ENCODE measurements at places on chromosomes 11 and 22.
A peak's percentile ranks its signal among the peaks of the same experiment; 100 is the strongest.

DNA sequence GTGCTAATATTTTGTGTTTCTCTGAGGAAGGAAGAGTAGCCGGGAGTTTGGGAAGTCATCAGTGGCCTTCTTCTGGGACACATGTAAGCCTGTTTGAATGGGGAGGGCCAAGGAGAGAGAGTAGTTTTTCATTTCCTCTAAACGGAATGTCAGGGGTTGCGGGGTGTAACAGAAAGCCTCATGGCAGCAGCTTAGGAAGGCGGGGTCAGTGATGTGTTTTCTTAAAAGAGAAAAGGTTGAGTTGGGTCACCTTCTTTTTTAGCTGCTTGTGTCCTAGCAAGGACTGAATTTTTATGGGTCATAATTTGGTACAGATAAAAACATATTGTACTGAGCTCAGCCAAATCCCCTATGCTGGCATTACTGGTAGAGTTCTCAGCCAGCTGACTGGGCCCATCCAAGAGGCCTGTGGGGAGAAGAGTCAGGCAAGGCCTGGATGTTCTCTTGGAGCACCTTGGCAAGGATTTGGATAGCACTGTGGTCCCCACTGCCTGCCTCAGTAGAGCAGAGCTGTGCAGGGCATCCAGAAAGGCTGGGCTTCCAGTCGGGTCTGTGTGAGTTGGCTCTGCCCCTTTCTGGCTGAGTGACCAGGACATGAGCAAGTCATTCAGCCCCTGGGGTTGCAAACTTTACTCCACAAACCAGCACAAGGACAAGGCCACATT lies 29.4 kb upstream of the NAV2 start:
- H3K4me1 ChIP-seq = no peaks in the 10 kb centered on the region
- H3K36me3 ChIP-seq = no peaks in the 10 kb centered on the region
- DNase-seq = no peak
- no peak overlapping the region for H3K27ac ChIP-seq
- peaks cover 17% of the 10 kb centered on the region for H3K27me3 ChIP-seq

- no peak overlapping the region for H3K27ac ChIP-seq
- H3K4me3 ChIP-seq = no peak overlapping the region
- H3K27me3 ChIP-seq = no peaks in the 10 kb centered on the region
- H3K4me1 ChIP-seq = no peaks in the 10 kb centered on the region
- H3K36me3 ChIP-seq = no peaks in the 10 kb centered on the region
- DNase-seq = peak; percentile 22
Observed at GRCh38 chr22:34111210-34111824, 191.0 kb upstream of the LARGE1 start.

DNA sequence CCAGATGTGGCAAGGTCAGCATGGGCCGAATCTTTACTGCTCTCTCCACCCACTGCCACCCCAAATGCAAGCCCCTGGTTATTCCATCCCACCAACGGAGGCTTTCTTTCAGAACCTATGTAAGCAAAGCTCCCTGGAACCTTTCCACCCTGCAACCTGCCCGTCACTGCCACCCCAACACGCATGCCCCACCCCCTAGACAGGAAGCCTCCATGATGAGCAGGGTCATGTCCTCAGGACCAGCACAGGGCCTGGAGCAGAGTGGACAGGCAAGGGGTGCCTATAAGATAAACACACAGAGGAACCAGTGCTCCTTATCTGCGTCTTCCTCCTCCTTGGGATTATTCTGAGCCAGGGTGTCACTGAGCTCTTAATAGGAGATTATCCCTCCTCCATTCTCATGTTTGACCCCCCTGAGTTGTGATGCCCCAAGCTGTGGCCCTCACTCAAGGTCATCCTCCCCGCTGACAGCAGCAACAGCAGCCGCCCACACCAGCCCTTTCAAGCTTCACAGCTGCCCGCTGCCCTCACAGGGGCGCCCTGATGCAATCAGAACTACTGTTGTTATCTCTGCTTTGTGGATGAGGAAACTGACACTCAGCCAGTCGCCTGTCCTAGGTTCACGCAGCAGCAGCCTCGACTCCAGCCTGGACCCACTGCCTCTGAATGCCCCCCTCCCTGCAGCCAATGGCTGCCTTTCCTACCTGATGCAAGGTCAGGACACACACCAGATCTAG lies 647.3 kb downstream of the TBC1D22A start:
- no peaks in the 10 kb centered on the region for H3K36me3 ChIP-seq
- no peak overlapping the region for H3K4me3 ChIP-seq
- no peak overlapping the region for H3K27ac ChIP-seq
- DNase-seq = no peak
- H3K27me3 ChIP-seq = peaks cover 4% of the 10 kb centered on the region

- DNase-seq = no peak
- no peaks in the 10 kb centered on the region for H3K4me1 ChIP-seq
- no peaks in the 10 kb centered on the region for H3K36me3 ChIP-seq
- no peak overlapping the region for H3K27ac ChIP-seq
- peaks cover 47% of the 10 kb centered on the region for H3K27me3 ChIP-seq
Observed at GRCh38 chr11:69438286-69438920, 43.1 kb upstream of the LINC01488 start.

DNA sequence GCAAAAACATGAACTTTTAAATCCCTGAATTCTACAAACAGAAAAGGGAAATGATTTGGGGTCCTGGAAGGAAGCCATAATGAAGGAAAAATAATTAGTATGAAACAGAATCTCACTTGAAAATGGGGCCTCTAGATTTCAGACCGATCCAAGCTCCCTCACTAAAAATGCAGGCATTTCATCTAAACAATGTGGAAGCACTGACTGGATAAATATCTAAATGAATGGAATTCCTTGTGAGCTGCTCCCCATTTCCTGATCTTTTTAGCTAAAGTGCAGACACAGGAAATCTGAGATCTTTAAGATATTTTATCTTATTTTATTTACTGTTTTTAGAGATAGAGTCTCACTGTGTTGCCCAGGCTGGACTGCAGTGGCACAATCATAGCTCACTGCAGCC lies 1255.8 kb downstream of the LRRC4C start:
- no peaks in the 10 kb centered on the region for H3K36me3 ChIP-seq
- no peaks in the 10 kb centered on the region for H3K4me1 ChIP-seq
- no peak overlapping the region for H3K4me3 ChIP-seq

GRCh38 chr11:35012467-35013191 lies 96.2 kb downstream of the PDHX start:
- peaks cover 26% of the 10 kb centered on the region for H3K27me3 ChIP-seq
- peak overlapping the region; percentile 75 for H3K27ac ChIP-seq
- DNase-seq = peak; percentile 45
- no peak overlapping the region for H3K4me3 ChIP-seq
- H3K36me3 ChIP-seq = peaks cover 2% of the 10 kb centered on the region

DNA sequence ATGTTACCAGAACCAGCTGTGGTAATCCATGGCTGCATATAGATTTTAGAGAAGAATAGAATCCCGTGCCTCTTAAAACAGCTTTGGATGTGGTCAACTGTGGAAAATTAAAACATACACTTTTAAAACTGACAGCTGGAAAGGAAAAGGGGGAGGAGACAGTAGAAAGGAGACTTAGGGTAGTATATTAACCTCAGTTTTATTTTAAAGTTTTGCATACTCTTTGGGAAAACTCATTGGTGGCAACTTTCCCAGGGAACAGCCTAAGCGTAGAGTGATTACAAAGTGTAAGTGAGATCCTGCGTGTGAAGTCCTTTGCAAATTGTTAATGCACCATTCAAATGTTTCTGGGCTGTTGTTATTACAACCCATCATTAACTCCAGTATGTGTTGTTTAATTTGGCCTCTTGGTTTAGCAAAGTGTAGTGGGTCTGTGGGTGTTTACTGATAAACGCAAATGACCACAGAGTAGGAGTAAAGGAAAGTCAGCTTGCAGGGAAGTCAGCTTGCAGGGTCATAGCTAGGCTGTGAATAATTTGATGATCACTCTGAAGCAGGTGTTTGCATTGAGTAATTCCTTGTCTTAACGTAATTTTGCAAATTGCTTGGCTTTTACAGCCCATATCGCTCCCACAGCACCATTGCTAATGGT lies 88.0 kb upstream of the DBX1 start:
- H3K27me3 ChIP-seq = no peaks in the 10 kb centered on the region
- H3K4me3 ChIP-seq = no peak overlapping the region
- DNase-seq = no peak
- no peaks in the 10 kb centered on the region for H3K4me1 ChIP-seq

DNA sequence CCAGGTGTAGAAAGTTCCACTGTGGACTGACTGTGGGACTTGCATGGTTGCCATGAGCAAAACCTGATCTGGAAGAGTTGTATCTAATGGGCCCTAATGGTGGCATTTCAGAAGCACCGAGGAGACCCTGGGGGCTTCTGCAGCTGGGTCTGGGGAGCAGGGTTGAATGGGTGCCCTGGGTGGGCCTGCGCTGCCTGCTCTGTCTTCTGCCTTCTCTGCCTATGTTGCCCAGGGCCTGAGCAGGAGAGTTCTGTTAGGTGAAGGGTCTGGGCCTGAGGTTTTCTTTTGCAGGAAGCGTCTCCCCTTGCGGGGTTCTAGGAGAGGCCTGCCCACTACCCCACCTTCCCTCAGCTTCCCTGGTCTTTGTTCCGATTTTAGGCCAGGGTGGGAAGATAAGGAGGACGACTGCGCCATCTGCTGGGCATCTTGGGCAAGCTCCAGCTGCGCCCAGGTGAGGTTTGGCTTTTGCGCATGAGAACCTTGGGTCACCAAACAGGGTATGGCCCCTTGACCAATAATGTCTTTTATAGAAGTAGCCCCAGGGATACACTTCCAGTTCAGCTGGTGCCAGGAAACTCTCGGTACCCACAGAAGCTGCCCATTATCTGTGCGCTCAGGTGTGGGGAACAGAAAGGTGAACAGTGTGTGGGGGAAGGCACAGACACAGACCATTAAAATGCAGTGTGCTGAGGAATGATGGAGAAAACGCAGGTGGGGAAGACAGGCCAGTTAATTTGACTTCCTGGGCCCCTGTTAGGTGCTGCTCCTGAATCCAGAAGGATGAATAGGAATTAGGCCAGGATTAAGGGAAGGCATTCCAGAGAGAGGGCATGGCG lies 23.2 kb downstream of the COMMD9 start:
- H3K27me3 ChIP-seq = peaks cover 25% of the 10 kb centered on the region
- no peak overlapping the region for H3K27ac ChIP-seq
- H3K4me1 ChIP-seq = no peaks in the 10 kb centered on the region
- H3K36me3 ChIP-seq = no peaks in the 10 kb centered on the region

DNA sequence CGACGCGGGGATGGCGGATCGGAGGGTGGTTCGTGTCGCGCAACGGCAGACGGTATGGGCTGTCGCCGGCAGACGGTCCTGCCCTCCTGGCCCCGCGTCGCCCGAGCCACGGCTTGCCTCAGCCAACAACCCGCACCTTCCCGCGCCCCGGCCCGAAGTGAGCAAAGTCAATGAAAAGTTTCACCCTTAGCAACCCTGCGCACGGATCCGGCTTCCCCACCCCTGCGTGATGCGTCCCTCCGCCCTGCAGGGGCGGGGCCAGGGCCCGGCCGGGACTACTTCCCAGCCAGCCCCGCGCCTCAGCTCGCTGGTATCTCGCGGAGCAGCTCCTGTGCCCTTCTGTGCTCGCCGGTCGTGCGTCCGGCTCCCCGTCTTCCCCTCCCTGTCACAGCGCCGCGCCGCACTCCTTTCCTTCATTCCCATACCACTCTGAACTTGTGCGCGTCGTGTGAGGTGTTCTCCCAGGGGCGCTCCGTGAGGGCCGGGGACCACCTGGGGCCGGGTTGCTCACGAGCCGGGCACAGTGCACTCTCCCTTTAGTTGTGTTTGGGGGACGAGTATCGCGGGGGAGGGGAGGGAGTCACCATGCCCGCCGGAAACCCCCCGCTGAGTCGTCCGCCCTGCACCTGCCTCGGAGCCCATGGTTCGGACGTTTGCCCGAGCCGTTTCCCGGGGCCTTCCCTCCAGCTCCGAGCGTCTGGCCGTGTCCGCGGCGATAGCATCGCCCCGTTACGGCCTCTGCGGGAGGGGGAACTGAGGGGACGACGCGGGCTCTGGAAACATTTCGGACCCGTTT lies at the start of gene TOB2:
Gene TOB2, minus strand, starts transcription at position 163 of the 796 bp plus-strand sequence. CDS start 9,456 bp downstream, outside the sequence.
- peak within 1 kb of the TSS; percentile 94 for H3K27ac ChIP-seq
- DNase-seq = peak; percentile 94
- H3K27me3 ChIP-seq = no peaks in the 10 kb centered on the region
- peaks cover 15% of the 10 kb centered on the region for H3K36me3 ChIP-seq
- H3K4me1 ChIP-seq = peaks cover 26% of the 10 kb centered on the region
- peak within 1 kb of the TSS; percentile 82 for H3K4me3 ChIP-seq

GRCh38 chr11:117627259-117627658 lies 169.8 kb downstream of the DSCAML1 start:
- peaks cover 17% of the 10 kb centered on the region for H3K27me3 ChIP-seq
- no peak for DNase-seq
- no peaks in the 10 kb centered on the region for H3K36me3 ChIP-seq
- no peak overlapping the region for H3K4me3 ChIP-seq
- no peaks in the 10 kb centered on the region for H3K4me1 ChIP-seq

GRCh38 chr22:44850946-44851345 lies 98.6 kb downstream of the ARHGAP8 start:
- H3K4me3 ChIP-seq = no peak overlapping the region
- H3K27ac ChIP-seq = no peak overlapping the region
- no peak for DNase-seq
- H3K36me3 ChIP-seq = no peaks in the 10 kb centered on the region
- H3K4me1 ChIP-seq = no peaks in the 10 kb centered on the region

GRCh38 chr11:125418396-125418795 lies 77.7 kb downstream of the FEZ1 start:
- no peak overlapping the region for H3K4me3 ChIP-seq
- no peaks in the 10 kb centered on the region for H3K4me1 ChIP-seq
- H3K27me3 ChIP-seq = peaks cover 18% of the 10 kb centered on the region
- no peak overlapping the region for H3K27ac ChIP-seq

DNA sequence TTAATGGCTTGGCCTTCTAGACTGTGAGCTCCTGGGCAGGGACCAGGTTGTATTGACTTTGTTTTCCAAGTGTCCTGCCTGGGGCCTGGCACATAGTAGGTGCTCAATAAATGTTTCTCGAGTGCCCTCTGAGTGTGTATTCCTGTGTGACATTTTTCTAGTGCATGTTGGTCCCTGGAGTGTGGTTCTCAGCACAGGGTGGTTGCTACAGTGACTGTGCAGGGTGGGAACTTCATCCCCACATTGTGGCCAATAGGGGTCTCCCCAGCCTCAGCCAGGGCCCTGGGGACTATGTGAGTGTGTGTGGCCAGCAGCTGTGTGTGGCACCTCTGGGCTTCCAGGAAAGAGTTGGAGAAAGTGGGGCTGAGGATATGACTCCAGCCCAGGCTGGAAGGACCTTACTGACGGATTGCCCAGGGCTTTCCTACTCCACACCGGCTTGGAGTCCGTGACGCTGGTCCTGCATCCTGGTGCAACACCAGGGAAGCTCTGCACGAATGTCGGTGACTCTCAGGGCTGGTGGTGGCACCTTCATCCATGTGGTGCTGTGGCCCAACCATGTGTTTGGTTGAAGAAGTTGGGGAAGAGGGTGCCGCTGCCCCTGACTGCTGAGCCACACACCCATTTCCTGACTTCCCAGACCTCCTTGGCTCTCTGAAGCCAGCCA lies 9.0 kb upstream of the MARK2 start:
- H3K36me3 ChIP-seq = peaks cover 10% of the 10 kb centered on the region
- H3K27ac ChIP-seq = no peak overlapping the region
- no peak overlapping the region for H3K4me3 ChIP-seq
- no peaks in the 10 kb centered on the region for H3K27me3 ChIP-seq
- no peak for DNase-seq

- H3K27me3 ChIP-seq = peaks cover 36% of the 10 kb centered on the region
- peaks cover 74% of the 10 kb centered on the region for H3K4me1 ChIP-seq
- no peak overlapping the region for H3K27ac ChIP-seq
- no peaks in the 10 kb centered on the region for H3K36me3 ChIP-seq
Observed at GRCh38 chr22:24990344-24990905, 37.9 kb downstream of the KIAA1671 start.
